ENCODE measurements at places on chromosomes 11 and 22. TPM values are rescaled to one million over a fixed set of nuclear protein-coding genes. Genes with fewer than 3 reads are reported as not detected.

- no peaks in the 10 kb centered on the region for H3K36me3 ChIP-seq
- peaks cover 10% of the 10 kb centered on the region for H3K4me1 ChIP-seq
- no peaks in the 10 kb centered on the region for H3K27me3 ChIP-seq
- H3K4me3 ChIP-seq = peak overlapping the region; percentile 84
- H3K27ac ChIP-seq = peak overlapping the region; percentile 39
- DNase-seq = peak; percentile 74
Measured at GRCh38 chr11:65180877-65181568, 705 bp upstream of the CAPN1 start.

KLHDC7B gene
- 15.1 TPM for total RNA-seq

GRCh38 chr11:55949330-55949729 lies 13.1 kb upstream of the OR5I1 start:
- H3K4me1 ChIP-seq = no peaks in the 10 kb centered on the region
- DNase-seq = no peak
- no peak overlapping the region for H3K4me3 ChIP-seq
- H3K27ac ChIP-seq = no peak overlapping the region
- no peaks in the 10 kb centered on the region for H3K36me3 ChIP-seq

BTBD18 gene
- total RNA-seq = not detected

DNA sequence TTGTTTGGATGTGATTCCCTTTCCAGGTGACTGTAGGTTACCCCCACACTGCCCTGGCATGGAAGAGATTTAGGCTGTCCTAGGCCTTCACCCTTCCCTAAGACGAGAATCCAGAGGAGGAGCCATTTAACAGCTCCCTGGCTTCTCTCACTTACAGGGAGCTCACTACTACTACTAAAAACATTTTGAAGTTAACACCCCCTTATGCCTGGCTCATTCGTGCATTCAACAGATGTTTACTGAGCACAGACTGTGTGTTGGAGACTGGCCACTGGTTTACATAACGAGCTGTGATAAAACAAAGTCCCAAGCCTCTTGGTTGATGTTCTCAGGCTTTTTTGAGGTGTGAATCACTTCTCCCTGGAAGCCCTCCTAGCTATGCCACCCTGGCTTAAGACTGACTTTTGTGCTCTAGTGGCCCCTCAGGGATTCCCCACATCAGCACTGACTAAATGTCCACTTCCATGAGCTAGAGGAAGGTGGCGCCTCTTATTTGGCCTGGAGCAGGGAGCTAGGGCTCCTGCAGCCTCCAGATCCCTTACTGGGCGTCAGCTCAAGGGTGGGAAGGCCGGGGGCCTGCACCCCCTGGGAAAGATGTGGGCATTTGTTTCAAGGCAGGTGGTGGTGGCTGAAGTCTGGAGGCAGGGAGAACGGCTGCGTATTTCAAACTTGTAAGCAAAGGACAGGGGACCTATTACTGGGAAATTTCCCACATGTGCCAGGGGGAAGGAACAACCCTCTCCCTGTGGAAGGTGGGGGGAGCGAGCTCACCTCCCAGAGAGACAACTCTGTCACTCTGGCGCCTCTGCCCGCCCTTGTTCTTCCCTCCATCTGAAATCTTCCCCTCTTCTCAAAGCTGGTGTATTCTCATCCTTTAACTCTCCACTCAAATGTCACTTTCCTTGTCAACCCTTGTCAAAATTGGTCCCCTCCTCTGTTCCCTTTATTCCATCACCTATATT lies 19.4 kb upstream of the MALAT1 start:
- H3K4me3 ChIP-seq = no peak overlapping the region
- DNase-seq = no peak
- no peak overlapping the region for H3K27ac ChIP-seq
- peaks cover 6% of the 10 kb centered on the region for H3K36me3 ChIP-seq
- H3K4me1 ChIP-seq = peaks cover 16% of the 10 kb centered on the region

- H3K4me3 ChIP-seq = no peak overlapping the region
- H3K27me3 ChIP-seq = peaks cover 7% of the 10 kb centered on the region
- no peaks in the 10 kb centered on the region for H3K36me3 ChIP-seq
- H3K27ac ChIP-seq = no peak overlapping the region
- no peak for DNase-seq
- peaks cover 2% of the 10 kb centered on the region for H3K4me1 ChIP-seq
Measured at GRCh38 chr22:45549762-45550378, 47.2 kb downstream of the FBLN1 start.

UPK3A gene
- not detected for total RNA-seq
